Daoy (cell line): ENCODE measurements at places on chromosomes 11 and 22.
A peak's percentile ranks its signal among the peaks of the same experiment; 100 is the strongest.

- DNase-seq = peak; percentile 20
Observed at GRCh38 chr11:5476186-5476819, 12.2 kb upstream of the OR52D1 start.

DNA sequence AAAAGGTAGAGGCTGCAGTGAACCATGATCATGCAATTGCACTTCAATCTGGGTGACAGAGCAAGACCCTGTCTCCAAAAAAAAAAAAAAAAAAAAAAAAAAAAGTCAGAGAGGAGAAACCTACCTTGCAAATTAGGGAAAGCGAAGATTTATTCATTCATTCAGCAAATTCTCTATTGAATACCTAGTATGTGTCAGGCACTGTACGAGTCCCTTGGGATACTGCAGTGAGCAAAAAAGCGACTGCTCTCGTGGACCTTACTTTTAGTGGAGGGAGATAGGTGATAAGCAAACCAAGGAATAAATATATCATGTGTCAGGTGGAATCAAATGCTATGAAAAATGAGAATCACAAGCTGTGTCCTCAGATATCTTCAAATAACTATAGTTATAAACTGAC lies 101.3 kb downstream of the STIM1 start:
- DNase-seq = no peak

- no peak for DNase-seq
Observed at GRCh38 chr22:29211066-29211465, 5.4 kb downstream of the EMID1 start.

DNA sequence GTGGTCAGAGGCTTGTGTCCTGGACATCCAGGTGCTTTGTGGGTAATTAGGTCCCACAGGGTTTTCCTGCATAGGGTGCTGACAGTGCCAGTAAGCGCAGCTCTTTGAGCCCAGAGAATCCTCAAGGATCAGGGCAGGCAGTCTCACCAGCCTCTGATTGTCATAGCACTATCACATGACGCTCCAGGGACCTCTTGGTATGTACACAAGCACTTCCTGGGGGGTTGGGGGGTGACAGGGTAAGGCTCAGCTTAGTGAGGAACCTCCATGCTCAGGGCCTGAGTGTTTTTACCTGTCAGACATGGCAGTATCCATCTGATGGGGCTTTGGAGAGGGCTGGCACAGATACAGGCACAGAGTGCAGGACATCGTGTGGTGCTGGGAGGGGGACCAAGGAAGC lies 27.9 kb upstream of the SUSD2 start:
- DNase-seq = no peak

- no peak for DNase-seq
Observed at GRCh38 chr11:86891036-86891435, 64.2 kb downstream of the FZD4 start.

GRCh38 chr11:57514538-57515331 lies 767 bp downstream of the SLC43A1 start:
- peak; percentile 52 for DNase-seq

GRCh38 chr11:65291613-65292012 lies 23.1 kb upstream of the CDC42EP2 start:
- no peak for DNase-seq

- DNase-seq = no peak
Observed at GRCh38 chr11:60855726-60856633, at the start of gene PTGDR2. PTGDR2 (minus strand) TSS chr11:60855950; CDS start chr11:60853722, 2,228 bp downstream.

DNA sequence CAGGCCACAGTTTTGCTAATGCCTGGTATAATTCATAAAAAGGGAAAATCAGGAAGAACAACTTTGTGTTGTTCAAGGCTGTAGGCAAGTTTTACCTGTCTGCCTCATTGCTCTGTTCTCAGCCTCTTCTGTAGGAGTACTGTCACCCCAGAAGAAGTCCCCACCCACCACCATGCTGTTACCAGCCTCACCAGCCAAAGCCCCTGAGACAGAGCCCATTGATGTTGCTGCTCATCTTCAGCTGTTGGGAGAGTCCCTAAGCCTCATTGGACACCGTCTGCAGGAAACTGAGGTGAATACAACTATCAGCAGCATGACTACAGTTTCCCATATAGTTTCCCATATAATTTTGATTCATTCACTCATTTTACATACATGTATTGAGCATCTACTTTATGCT lies 11.6 kb upstream of the TOM1 start:
- no peak for DNase-seq

DNA sequence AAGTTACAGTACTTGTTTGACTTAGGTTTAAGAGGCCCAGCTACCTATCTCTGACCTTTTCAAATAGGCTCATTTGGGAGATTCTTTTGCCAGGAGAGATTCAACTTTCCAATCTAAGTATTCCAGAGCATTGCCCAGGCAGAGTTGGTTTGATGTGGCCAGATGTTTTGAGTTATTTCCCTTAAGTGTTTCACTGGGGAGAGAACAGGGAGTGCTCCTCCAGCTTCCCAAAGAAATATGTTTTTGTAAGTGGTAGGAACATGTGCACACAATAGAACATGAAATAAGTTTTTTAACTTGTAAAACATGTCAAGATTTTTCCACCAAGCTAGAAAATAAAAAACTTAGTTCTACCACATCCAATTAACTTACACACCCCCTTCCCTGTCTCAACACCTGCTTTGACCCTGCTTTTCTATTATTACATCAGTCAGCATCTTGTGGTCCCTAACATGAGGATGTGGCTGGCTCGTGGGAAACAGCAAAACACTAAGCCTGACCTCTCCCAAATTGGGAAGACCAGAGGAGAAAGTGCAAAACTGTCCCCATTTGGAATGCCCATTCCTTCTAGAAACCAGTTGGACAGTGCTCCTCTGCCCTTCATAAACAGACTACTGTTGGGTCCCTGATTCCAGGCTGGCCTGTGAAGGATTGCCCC lies 70.4 kb upstream of the RASSF10 start:
- no peak for DNase-seq

DNA sequence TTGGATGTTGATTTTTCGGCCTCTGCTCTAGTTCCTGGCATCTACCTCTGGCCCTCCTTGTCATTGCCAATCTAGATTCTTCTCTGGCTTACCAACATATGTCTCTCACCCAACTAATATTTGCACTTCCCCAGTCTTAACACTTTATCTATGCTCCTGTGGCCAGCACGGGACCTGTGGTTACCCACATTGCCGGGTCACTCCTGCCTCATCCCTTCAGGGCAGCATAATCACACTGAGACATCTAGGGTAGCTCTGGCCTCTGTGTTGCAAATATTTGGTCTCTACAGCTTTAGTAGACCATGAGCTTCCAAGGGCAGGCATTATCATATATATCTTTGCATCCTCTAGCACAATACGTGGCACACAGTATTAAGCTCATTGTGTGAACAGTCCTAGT lies 182.0 kb upstream of the ARHGAP20 start:
- DNase-seq = no peak

GRCh38 chr11:68441466-68442230 lies 18.9 kb upstream of the PPP6R3 start:
- peak; percentile 64 for DNase-seq

DNA sequence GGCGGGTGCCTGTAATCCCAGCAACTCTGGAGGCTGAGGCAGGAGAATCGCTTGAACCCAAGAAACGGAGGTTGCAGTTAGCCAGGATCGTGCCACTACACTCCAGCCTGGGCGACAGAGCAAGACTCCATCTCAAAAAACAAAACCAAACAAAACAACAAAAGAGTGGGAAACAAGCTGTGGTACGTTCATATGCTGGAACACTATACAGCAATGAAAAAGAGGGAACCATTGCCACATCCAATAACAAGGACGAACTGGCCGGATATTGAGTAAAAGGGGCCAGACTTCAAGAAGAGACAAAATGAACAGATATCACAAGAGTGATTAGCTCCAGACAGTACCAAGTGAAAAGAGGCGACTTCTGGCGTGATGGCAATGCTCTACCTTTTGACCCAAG lies 4.9 kb downstream of the MACROD1 start:
- DNase-seq = no peak

GRCh38 chr11:34243600-34244464 lies 114.0 kb downstream of the ABTB2 start:
- DNase-seq = peak; percentile 89

DNA sequence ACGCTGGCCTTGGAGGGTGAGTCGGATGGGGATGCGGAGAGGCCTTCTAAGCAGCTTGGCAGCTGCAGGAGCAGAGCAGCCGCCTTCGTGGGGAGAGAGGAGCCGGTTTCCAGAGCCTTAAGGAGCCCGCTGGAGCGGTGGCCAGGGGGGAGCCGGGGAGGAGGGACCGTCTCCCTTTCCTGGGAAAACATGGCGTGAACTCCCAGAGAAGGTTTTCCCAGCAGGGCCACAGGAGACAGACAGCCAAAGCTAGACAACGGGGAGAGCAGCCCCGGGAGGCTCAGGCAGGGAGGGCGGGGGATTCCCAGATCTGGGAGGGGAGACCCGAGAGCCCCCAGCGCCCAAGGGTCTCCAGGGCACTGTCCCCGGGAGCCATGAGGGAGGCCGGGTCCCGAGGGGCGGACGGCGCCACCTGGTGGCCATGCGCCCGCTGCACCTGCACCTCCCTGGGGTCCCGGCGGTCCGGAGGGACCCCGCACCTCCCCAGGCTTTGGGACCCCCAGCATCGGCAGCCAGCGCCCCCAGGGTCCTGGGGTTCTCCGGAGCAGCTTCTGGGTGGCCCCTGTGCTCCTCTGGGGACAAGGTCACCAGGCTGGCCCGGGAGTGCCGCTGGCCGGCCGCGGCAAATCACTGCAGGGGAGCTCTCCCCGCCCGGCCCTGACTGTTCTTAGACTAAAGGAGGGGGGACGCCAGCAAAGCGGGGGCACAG lies 2.4 kb upstream of the SYT8 start:
- peak; percentile 63 for DNase-seq

- DNase-seq = no peak
Observed at GRCh38 chr22:41935015-41935351, 8.4 kb upstream of the TNFRSF13C start.

DNA sequence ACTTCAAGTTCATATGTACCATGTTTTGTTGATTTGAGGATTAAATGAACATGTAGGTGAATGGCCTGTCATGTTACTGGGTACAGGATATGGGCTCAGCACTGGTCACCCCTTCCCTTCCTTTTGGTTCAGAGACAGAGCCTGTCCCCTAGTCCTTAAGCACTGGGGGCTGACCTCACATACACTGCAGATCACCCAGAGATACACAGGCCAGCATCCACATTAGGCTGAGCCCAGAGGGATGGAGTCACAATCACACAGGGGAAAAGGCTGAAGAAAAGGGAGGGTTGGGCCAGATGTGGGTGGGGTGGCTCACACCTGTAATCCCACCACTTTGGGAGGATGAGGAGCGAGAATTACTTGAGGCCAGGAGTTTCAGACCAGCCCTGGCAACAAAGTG lies 62.3 kb downstream of the IGLL5 start:
- DNase-seq = no peak
